Body of pancreas (tissue), 4 donors: ENCODE measurements at places on chromosomes 7 and 10.

- peak; percentile 44 for DNase-seq
These were observed 95.8 kb downstream of the HIP1 start for GRCh38 chr7:75642810-75643486.

DNA sequence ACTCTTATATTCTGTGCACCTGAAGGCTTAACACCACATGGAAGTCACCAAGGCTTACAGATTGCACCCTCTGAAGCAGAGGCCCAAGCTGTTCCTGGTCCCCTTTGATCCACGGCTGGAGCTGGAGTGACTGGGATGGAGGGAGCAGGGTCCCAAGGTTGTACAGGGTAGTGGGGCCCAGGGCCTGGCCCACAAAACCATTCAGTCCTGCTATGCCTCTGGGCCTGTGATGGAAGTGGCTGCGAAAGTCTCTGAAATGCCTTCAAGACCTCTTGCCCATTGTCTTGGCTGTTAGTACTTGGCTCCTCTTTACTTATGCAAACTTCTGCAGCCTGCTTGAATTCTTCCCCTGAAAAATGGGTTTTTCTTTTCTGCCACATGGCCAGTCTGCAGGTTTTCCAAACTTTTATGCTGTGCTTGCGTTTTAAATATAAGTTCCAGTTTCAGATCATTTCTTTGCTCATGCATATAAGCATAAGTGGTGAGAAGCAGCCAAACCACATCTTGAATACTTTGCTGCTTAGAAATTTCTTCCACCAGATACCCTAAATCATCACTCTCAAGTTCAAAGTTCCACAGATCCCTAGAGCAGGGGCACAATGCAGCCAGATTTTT is 53.4 kb downstream of the AKR1D1 start:
- DNase-seq = no peak

- DNase-seq = peak; percentile 65
These were observed 101.6 kb downstream of the CCSER2 start for GRCh38 chr10:84429926-84430520.

- no peak for DNase-seq
These were observed 21.9 kb upstream of the DPYSL4 start for GRCh38 chr10:132164761-132165278.

DNA sequence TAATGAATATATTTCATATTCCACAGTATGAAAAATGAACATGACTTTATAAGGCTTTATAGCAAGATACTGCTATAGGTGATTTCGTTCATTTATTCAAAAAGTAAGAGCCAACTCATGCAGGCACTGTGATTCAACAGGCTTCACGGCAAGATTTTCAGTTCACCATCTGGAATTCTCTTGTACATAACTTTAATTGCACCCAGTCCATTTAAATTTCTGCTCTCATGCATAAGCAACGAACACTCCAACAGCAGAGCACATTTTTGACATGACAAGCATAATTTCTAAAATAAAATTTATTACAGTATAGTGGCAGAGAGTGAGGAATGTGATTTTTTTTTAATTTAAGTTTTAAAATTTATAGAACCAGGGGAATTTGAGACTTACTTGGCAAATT is 436.1 kb downstream of the PHTF2 start:
- DNase-seq = no peak

DNA sequence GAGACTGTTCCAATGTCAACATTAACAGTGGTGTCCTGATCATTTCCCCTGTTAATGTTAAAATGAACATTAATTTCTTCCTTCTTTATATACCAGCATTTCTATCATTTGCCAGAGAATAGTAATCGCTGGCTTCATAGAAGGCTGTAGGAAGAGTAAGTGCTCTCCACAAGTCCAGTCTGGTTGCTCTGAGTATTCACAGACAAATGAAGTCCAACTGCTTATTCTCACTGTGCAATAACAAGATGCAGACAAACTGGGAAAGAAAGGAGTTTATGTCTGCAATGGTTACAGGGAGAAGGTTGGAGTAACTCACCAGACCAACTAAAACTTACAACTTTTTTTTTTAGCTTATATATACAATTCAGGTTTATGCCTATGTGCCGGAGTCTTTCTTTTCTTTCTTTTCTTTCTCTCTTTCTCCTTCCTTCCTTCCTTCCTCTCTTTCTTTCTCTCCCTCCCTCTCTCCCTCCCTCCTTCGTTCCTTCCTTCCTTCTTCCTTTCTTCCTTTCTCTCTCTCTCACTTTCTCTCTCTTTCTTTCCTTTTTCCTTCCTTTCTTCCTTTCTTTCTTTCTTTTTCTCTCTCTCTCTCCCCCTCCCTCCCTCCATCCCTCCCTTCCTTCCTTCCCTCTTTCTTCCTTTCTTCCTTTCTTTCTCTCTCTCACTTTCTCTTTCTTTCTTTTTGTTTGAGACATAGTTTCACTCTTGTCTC is 19.1 kb downstream of the CDC14C start:
- no peak for DNase-seq
